ENCODE measurements at places on chromosomes 2 and 18.

- no peak for DNase-seq
These were observed 41.6 kb downstream of the THNSL2 start for GRCh38 chr2:88211809-88212154.

- no peak for DNase-seq
These were observed 7.3 kb upstream of the ZAP70 start for GRCh38 chr2:97706112-97706511.

DNA sequence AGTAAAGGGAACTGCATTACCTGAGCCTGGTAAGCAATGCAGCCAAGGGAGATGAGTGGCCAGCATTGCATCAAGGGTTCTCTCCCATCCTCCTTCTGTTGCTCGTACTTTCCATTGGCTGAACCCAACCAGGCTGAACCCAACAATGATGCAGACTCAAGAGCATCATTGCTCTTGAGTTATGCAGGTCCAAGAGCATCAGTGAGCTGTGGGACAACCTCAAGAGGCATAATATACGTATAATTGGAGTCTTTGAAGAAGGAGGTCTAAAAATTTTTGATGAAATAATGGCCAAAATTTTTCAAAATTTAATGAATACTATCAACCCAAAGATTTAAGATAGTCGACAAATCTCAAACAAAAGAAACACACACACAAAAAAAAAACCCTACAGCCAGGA lies 213.0 kb downstream of the RNF152 start:
- no peak for DNase-seq

DNA sequence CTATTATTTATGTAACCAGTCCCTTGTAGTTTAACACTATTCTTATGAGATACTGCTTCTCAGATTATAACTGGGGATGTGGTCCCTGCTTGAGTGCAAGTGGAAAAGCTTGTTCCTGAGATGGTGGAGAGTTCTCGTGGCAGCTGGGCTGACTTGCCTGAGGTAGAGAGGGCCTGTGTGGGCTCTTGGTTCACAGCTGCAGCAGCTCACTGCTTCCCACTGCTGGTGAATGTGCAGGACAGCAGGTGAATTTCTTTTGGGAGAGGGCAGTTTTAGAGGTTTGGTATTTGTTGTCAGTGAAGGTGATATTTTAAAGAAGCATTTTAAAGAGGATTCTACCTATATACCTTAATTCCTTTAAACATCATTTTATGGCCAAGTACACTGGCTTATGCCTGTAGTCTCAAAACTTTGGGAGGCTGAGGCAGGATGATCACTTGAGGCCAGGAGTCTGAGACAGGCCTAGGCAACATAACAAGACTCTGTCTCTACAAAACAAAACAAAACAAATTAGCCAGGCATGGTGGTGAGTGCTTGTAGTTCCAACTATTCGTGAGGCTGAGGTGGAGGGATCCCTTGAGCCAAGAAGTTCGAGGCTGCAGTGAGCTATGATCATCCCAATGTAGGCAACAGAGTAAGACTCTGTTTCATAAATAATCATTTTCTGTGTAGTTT lies 94.8 kb downstream of the MTA3 start:
- DNase-seq: peak; percentile 71

- no peak for DNase-seq
These were observed 22.0 kb upstream of the CYP1B1 start for GRCh38 chr2:38097988-38098385.

GRCh38 chr2:104749856-104750460 lies 104.0 kb upstream of the POU3F3 start:
- no peak for DNase-seq

DNA sequence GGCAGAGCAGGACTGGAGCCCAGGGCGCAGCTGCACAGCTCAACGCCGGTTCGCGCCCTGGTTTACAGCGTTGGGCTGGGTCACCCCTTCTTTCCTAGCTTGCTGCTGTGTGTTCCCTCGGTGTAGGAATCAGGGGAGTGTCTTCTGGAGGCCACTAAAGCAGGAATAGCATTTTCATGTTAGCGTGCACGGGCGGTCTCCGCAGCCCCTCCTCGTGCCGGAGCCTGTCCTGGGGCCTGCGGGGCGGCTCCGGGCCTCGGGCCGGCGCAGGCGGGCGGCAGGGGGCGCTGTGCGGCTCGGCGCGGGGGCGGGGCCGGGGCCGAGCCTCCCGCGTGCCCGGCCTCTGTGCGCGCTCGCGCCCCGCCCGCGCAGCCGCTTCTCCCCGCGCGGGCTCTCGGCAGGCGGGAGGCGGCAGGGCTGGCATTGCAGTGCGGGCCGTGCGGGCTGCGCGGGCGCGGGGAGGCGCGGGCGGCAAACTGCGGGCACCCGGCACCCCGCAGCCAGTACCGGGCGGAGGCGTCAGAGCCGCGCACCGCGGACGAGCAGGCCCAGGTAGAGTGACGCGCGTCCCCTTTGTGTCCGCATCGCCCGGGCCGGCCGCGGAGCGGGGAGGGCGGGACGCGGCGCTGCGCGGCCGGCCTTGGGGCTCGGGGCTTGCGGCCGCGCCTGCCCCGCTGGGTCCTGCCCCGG lies at the start of gene RNF144A:
Gene RNF144A (plus strand): TSS at position 342 of the 690 bp plus-strand sequence. CDS start 79,515 bp downstream, outside the sequence.
- DNase-seq: peak; percentile 66

- DNase-seq: no peak
These were observed 4.4 kb downstream of the ACTG2 start for GRCh38 chr2:73897240-73897583.

DNA sequence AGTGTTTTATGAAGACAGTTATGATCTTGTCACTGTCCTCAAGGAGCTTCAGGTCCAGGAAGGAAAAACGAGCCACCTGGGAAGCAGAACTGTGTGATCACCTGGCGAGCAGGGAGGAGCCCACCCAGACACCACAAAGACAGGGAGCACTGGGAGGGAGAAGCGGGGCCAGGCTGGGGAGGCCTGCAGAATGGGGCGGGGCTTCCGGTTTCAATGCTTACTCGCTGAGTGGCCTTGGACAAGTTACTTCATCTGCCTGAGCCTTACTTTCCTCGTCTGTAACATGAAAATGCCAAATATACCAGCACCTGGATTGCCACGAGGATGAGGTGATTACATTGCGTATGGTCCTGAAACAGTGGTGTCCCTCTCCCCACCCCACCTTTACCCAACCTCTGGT lies 227.5 kb downstream of the ANKRD30B start:
- DNase-seq: no peak

GRCh38 chr2:149145314-149146295 lies 107.1 kb downstream of the LYPD6B start:
- no peak for DNase-seq

DNA sequence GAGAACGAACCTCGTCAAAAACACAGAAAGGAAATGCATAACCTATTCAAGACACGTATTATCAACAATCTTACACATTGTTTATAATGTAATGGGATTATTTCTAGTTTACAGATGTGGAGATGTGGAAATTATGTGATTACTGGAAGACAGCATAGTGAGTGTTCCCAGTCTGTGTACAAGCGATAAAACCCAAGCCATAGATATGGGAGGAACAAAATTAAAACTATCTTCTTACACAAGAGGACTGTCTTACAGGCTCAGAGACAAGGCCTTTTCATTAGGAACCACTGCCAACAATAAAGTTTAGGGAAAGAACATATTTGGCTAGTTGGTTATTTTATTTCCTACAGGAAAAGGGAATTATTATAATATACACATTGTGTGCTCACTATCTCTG lies 20.3 kb downstream of the COBLL1 start:
- no peak for DNase-seq

DNA sequence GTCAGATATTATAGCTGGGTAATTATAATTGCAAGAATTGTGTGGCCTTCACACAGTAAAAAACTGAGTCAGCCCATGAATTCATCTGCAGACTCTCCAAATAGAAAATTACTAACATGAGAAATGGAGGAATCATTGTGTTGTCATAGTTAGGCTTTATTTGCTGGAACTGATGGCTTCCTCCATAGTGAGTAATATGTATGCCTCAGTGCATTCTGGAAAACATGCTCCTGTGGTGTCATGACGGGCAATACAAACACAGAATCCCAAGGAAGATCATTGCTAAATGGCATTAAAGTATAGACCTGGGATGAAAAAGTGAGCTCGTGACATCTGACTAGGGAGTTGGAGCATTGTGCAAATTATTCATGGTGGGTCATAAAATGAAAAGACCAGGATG lies 23.6 kb upstream of the NMS start:
- no peak for DNase-seq

GRCh38 chr18:59695551-59695950 lies 1.7 kb downstream of the CCBE1 start:
- no peak for DNase-seq

- DNase-seq: no peak
These were observed 33.0 kb downstream of the RHOB start for GRCh38 chr2:20479835-20480234.

DNA sequence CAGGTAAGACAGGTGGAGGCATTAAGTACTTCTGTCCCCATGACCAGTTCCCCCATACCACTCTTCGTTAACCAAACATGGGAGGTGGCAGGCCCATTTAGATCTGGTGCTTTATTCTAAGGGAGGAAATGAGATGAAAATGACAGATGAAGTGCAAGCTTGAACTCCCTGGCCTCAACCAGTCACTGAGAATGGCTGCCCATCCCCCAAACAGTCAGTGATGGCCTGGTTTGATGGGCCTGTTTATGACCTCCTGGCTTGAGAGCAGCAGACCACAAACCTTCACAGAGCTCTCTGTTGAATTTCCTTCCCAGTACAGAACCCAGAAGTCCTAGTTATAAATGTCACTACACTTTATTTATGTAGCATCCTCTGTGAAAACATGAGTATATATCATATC lies 31.1 kb downstream of the EPAS1 start:
- DNase-seq: no peak

DNA sequence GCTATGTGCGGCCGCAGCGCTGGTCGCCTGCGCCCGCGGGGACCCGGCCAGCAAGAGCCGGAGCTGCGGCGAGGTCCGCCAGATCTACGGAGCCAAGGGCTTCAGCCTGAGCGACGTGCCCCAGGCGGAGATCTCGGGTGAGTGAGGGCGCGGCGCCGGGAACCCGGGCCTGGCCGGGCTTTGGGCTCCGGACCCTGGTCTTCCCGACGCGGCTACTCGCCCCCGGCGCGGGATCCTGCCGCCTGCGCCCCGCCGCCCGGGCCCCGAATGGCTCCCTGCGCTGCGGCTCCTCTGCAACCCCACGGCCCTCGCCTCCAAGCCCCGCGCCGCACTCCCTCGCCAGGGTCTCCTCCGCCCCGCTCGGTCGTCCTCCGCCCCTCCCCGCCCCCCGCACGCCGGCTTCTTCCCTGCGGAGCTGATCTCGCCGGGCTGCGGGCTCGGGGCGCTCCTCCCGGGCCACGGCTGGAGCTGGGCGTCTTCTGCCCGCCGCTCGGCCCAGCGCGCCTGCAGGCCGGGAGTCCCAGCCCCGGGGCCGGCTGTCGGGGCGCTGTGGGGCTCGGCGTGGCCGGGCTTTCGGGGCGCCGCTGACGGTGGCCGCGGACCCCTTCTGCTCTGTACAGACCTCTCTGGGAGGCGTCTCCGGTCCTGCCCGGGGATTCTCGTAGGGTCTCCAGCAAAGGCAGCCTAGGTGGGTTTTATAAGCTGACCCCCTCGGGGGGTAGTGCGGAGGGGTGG lies 652 bp downstream of the GPC1 start:
- DNase-seq: peak; percentile 61

DNA sequence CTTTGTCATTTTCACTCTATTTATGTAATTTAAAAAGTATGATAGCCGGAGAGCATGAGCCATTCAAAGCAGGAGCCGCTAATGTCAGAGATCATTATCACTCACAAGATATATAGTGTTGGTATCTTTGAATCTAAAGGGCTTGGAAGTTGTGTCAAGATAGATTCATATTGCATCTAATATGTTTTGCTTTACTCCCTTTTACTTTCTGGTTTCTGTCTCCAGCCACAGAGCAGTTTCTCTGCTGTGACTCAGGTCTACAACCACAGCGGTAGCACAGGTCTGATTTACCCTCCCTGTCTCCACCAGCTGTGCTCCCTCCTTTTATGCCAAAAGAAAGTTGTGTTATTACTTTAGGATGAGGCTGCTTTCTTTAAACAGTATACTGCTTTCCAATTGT lies 424.0 kb downstream of the ARHGAP15 start:
- no peak for DNase-seq

DNA sequence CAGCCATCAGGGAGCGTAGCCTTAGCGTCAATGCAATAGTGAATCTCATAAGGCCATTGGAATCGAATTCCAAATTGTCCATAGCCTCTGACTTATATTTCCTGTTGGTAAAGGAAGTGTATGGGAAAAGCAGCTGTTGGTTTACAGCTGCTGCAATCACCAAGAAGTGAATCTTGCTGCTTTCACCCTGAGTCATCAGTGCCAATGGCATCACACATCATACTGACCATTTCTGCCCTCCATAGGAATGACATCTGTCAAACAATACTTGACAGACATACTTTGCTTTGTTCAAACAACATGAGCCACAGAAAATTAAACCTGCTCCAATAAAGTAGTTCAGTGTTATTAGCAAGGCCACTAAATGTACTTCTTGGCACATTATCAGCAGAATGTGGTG lies 111.2 kb upstream of the KLHL29 start:
- no peak for DNase-seq

- DNase-seq: no peak
These were observed 214.4 kb upstream of the RASGRP3 start for GRCh38 chr2:33262097-33262496.

- DNase-seq: no peak
These were observed 78.0 kb upstream of the MGAT5 start for GRCh38 chr2:134175834-134176233.

DNA sequence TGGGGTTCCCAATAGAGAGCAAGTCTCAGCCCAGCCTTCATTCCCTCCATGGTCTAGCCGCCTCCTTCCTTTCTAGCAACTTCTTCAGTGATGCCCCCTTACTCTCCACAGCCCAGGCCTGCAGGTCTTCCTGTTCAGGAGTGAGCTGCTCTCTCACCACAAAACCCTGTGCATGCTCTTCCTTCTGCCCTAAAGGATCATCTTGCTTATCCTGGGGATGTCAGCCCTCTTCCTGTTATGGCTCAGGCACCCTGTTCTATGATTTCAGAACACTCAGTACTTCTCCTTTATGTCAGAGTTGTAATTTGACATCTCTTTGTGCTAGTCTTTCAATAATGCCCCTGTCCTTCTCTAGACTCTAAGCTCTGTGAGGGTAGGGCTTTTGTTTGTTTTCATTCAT lies 19.4 kb downstream of the TMEM178A start:
- no peak for DNase-seq

GRCh38 chr18:35029770-35030169 lies 11.4 kb upstream of the MAPRE2 start:
- DNase-seq: no peak

GRCh38 chr2:126664234-126664633 lies 8.3 kb downstream of the GYPC start:
- DNase-seq: no peak

DNA sequence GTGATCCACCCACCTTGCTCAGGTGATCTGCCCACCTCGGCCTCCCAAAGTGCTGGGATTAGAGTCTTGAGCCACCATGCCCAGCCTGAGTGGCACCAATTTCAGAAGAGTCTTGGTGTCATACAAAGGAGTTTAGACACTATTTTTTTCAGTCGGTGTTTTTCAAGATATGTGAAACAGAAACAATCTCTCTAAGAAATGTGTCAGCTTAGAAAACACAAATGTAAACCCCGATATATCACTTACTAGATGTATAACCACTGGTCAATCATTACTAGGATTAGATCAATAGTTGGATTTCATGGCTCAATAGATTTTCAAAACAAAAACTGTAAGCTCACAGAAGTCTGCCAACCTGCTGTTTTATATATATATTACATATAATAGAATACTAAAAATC lies 67.2 kb upstream of the FRZB start:
- DNase-seq: no peak

Measured in ovary (tissue), 10 donors.